CD4-positive, alpha-beta T cell treated with Interleukin-6 at 100 ng/mL for 8 hours (primary cell): ENCODE measurements at places on chromosomes 4 and X.
A peak's percentile ranks its signal among the peaks of the same experiment; 100 is the strongest.

GRCh38 chrX:16842684-16843083, 27.5 kb downstream of the RBBP7 start:
- DNase-seq, result no peak

DNA sequence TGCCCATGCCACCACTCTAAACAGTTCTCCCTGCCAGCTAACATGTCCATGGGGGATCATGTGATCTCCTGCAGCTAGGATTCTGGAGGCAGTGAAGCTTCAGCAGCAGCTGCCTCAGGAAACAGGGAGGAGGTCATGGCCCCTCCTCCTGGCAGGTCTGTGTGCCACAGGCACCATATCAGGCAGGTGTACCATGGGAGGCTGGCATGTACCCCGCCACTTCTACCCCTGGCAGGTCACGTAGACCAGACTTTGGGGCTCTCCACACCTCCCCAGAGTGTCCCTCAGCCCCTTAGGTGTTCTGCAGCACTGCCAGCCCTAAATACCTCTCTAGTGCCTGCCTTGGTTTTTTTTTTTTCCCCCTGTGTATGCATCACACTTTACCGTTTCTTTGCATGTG, 110.5 kb upstream of the FAM47C start:
- no peak for DNase-seq

GRCh38 chr4:87130985-87131703, 89.3 kb downstream of the KLHL8 start:
- DNase-seq, result no peak

DNA sequence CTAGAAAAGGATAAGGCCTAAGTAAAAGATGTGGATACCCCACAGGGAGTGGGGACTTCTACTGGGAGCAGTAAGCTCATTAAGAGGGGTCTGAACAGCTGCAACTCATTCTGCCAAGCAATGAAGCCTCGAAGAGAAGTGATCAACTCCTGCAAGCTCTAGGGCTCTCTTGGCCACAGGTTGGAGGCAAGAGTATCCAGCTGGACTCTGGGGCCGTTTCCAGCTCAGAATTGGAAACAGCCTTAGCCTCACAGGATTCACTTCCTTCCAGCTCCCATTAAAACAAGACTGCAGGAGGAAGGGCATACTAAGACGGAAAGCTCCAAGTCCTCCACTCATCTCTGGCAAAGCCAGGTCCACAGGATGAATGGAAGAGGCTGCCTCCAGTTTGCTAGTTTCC, 126.3 kb downstream of the ATG4A start:
- DNase-seq, result no peak

DNA sequence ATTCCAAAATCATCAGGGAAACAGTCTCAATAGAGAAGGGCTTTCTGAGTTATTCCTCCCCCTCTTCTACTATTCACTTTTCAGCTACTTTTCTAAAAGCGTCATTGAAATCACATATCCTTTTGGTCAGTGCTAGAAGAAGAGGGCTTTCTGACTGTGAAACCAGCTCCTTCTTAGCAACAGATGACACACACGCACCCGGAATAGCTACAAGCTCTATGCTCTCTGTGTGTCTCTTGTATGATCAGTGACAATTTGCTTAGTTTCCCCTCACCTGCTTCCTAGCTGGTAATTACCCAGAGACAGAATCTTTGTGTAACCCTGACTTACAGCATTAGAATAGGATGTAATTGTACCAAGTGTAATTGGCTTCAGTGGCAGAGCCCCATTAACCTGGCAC, 268.1 kb upstream of the SLITRK2 start:
- DNase-seq, result no peak

DNA sequence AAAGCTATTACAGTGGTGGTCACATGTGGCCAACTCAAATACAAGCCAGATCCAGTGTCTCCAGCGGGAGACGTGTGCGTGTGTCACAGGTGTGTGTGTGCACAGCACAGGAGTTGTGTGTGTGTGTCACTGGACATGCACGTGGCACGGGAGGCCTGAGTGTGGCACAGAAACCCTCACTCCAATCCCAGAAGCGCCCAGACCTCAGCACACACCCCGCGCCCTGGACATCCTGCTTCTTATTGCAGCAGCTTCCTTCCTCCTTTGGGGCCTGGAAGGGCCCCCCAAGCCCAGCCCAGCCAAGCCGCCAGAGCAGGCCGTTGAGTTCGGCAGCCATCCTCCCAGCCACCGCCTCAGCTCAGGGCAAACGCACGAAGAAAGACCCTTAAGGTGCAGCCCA, 37.9 kb downstream of the ACOX3 start:
- no peak for DNase-seq

- DNase-seq, result no peak
These were observed 184.0 kb upstream of the PGRMC2 start for GRCh38 chr4:128471576-128471975.

DNA sequence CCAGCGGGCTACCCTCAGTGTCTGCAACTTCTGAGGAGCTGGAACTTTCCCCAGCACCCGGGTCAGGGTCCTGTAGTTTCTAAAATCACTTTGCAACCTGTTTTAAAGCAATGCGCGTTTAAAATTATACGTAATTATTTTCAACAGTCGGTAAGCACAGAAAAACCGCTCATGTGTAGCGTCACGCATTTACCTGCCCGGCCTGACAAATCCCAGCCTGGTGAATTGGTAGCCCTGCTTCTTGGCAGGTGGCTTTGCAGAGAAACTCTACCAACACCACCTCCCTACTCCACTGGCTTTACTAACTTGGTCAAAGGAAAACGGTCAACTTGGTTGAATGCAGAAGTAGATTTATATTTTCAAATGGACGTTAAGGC, 640 bp downstream of the BANK1 start:
- DNase-seq, result no peak

DNA sequence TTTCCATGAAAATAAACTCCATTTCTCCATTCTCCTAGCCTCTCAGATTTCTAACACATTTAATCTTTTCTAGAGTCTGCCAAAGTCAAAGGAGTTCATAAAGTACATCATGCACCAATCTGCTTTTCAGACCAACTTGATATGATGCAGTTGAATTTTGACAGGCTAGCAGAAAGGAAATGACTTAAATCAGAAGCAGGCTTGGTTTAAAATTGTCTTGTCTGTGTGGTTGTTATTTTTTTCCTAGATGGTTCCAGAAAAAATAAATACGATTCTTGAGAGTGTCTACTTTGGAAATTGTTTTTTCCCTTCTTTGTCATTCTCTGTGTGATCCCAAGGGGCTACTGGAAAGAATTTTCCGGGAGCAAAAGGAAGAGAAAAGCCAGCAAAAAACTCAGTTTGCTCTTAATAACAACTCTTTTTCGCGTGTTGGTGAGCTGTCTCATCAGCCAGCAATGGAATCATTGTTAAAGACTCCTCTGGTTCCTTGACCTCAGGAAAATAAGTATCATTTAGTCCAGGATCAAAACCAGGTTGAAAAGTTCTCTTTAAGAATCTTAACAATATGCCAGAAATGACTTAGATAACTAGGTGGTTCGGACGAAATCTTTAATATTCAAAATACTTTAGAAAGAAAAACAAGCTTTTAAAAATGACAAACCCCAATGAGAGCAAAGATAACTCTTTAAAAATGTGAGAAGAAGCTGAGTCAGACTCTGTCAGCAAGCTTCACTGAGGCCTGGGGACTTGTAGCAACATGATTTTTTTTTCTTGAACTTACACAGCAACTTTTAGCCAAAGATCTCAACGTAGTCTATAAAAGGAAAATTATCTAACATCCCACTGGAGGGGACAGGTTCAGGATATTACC, 49.7 kb upstream of the GAB1 start:
- no peak for DNase-seq

DNA sequence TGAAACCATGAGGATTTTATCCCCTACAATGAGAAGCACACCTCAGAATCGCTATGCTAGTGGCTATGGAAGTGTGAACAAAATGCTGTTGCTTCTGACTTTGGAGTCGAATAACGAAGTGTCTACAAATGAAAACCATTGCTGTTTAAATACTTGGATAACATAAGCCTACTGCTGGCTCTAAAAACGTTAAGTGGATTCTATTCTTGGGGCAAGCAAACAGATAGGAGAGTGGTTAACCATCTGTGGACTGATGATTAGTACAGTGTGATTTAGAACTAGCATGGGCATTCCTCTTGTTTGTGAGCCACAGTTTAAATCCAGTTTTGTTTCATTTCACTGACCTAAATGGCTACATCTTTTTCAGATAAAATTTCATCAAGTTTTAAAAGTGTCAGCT, 109.7 kb upstream of the PNPLA4 start:
- no peak for DNase-seq

DNA sequence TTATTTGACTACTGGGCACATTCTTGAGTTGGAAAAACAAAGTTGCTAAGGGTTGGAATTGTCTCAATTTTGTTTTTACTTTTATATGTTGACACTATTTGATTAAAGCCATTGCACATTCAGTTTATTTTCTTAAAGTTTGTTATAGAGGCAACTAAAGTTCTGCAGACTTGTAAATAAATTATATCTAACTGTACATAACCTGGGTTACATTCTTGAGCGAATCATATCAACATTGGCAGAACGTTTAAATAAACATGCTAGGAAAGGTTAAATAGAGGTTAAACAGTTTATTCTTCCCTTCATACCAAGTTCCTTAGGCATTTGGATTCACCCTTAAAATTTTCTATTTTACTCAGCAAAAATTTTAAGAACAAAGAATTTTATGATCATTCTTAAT, 74.5 kb downstream of the UCHL1 start:
- no peak for DNase-seq

- no peak for DNase-seq
These were observed 251.1 kb upstream of the HTR2C start for GRCh38 chrX:114332766-114333165.

GRCh38 chr4:76108467-76109181, 34.1 kb downstream of the ART3 start:
- DNase-seq, result no peak

DNA sequence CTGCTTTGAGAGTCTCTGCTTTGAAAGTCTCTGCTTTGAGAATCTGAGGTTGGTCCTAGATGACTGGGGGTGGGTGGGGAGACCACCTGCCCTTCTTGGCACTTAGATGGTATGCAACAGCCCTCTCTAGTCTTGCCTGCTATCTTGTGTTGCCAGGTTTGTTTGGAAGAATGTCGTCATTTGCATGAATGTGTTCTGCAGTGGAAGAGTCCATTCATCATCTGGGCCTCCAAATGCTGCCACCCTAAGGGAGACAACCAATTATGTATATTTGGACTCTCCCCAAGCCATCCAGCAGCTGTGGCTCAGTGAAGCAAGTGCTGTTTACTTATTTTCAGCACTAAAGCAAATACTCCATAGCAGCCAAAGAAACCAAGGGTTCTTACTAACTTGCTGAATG, 44.6 kb upstream of the TRPC5OS start:
- no peak for DNase-seq

GRCh38 chr4:156322592-156322991, 368.9 kb upstream of the CTSO start:
- no peak for DNase-seq

- DNase-seq, result no peak
These were observed 79.7 kb downstream of the PDS5A start for GRCh38 chr4:39898015-39898414.

- no peak for DNase-seq
These were observed 3.0 kb downstream of the STOX2 start for GRCh38 chr4:183907871-183908683.

DNA sequence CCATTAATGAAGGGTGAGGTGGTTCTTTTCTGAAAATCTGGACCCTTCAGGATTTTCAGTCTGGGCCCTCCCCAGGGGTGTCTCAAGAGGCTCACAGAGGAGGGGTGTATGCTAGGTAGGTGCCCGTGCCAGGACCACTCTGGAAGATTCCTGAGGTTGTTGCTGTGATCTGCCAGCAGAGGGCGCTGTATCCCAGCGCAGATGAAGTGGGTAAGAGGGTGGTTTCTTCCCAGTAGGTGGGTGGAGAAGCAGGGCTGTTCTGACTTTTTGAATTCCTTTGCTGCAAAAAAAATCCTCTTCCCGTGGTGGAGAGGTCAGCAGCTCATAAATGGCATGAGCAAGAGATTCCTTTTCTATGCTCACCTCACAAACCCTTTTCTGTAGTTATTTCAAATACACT, 51.1 kb downstream of the SCML1 start:
- DNase-seq, result peak; percentile 21

- DNase-seq, result no peak
These were observed 146.3 kb upstream of the LEF1 start for GRCh38 chr4:108314900-108315589.

DNA sequence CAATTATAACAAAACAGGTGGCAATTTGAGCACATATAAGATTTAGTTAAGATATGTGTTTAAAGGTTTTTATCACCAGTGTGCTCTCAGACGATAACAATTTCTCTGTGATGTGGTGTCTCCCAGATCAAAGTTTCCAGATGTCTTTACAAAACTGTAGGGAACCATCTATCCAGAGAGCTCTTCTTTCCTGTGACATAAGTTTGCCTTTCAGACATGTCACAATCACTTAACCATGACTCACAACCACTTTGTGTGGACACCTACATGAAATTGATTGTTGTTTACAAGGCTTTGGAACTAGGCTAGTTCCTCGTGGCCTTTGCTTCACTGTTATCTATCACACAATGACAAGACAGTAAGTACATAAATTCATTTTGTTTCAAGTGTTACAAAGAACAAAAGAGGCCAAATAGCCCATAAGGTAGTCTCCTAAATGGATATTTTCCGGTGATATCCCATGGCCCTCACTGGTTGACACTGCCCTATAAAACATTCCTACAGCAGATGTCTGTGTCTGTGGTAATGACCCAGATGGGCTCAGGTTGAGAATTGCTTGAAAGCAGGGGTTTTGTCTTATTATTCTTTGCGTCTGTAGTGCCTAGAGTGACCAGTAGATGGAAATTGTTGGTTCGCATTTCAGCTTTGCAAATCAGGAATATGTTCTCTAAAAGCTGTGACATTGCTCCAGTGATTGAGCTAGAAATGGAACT, 297.8 kb upstream of the FAM241A start:
- DNase-seq, result no peak

GRCh38 chr4:112889199-112889598, 160.3 kb upstream of the ANK2 start:
- DNase-seq, result no peak

- DNase-seq, result no peak
These were observed 61.6 kb upstream of the GPR174 start for GRCh38 chrX:79082899-79083298.

DNA sequence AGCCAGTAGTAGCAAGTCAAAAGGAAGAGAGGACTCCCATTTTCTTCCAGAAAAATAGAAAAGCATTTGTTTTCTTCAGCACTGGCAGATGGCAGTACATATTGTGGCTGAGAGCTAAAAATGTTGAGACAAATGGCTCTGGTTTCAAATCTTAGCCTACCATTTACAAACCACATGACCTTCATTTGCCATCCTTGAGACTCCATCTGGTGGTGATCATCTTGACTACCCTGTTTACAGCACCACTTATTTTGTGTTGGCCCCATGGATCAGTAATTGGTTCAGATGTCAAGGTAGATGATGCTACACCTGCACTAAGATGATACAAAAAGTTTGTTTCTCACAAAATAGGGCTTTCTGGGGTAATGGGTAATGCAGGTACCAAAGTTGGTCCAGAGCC, 951.8 kb upstream of the IGFBP7 start:
- no peak for DNase-seq

DNA sequence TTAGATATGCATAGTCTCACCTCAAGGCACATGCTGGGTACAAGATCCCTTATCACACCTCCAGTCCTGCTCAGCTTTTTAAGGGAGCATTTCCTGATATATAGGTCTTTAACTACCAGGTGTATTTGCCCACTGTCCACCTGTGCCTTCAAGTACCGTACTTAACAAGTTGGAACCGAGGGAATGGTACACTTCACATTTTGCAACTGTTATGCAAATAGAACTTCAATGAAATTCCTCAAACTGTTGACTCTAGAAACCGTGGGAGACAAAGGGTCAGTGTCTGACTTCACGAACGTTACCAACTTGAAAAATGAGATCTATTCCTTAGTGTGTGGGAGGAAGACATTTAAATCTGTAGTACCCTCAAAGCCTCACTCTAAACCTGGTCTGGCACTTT, 5.2 kb downstream of the TRIM2 start:
- no peak for DNase-seq
